GM23338 (cell line): ENCODE measurements at places on chromosomes 2 and 18. TPM values are rescaled to one million over a fixed set of nuclear protein-coding genes. Genes with fewer than 3 reads are reported as not detected.
A peak's percentile ranks its signal among the peaks of the same experiment; 100 is the strongest.

Gene SERPINB13
- total RNA-seq = not detected in 2 replicates

- H3K4me3 ChIP-seq = no peak overlapping the region
- H3K27ac ChIP-seq = no peak overlapping the region
- no peaks in the 10 kb centered on the region for H3K36me3 ChIP-seq
- no peaks in the 10 kb centered on the region for H3K27me3 ChIP-seq
- H3K4me1 ChIP-seq = 0 out of 2 replicates have a peak, but pooled peaks cover 2% of the 10 kb centered on the region
Observed at GRCh38 chr2:45242161-45242741, 233.0 kb upstream of the SIX2 start.

- H3K27ac ChIP-seq = no peak overlapping the region
- H3K36me3 ChIP-seq = peaks cover 4% of the 10 kb centered on the region; the same call in 1 of the 2 replicates
- H3K4me1 ChIP-seq = peaks cover 11% of the 10 kb centered on the region; the same call in 1 of the 2 replicates
- H3K4me3 ChIP-seq = peak overlapping the region; percentile 63
Observed at GRCh38 chr2:26172189-26172870, 558 bp upstream of the GAREM2 start.

DNA sequence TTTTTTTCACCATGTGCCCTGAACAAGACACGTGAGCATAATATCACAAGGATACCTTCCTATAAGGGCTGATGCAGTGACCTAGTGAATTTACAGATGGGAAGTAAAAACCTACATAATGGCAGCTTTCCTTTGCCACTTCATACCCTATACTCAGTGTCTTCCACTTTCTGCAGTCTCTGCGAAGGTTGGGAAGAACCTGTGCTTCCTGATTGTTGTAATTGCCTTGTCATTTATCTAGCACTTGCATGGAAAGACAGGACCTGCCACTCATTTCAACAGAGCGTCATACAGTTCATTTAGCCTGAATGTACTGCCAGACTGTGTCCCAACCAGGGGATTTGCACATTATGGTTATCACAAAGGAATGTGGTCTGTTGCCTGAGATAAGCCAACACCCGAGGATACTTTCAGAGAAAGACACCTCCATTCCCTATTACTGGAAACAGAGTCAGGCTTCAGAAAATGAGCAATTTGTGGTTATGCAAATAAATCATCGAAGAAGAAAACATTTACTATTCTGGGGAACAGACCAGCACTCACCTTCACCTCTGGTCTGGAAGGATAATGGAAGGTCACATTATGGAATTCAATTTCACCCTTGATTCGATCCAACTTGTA lies 55.0 kb downstream of the ABCB11 start:
- DNase-seq = no peak
- H3K36me3 ChIP-seq = no peaks in the 10 kb centered on the region

DNA sequence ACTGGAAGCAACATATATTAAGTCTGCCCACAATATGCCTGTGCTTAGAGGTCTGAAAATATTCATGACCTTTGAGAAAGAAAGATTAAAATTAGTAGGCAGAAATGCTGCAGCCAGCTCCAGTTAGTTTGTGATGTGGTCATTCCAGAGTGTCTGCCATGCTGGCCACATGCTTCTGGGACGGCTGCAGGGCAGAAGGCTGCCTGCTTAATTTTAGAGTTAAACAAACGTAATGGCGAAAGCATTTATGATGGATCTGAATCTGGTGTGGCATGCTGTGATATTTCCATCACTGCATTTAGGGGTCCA lies 95.4 kb downstream of the FHOD3 start:
- H3K36me3 ChIP-seq = peaks cover 4% of the 10 kb centered on the region; the same call in 1 of the 2 replicates
- no peak overlapping the region for H3K27ac ChIP-seq
- no peak overlapping the region for H3K4me3 ChIP-seq
- H3K27me3 ChIP-seq = no peaks in the 10 kb centered on the region
- no peaks in the 10 kb centered on the region for H3K4me1 ChIP-seq
- no peak for DNase-seq
